ENCODE measurements at places on chromosomes 13 and 19.
A peak's percentile ranks its signal among the peaks of the same experiment; 100 is the strongest.

DNA sequence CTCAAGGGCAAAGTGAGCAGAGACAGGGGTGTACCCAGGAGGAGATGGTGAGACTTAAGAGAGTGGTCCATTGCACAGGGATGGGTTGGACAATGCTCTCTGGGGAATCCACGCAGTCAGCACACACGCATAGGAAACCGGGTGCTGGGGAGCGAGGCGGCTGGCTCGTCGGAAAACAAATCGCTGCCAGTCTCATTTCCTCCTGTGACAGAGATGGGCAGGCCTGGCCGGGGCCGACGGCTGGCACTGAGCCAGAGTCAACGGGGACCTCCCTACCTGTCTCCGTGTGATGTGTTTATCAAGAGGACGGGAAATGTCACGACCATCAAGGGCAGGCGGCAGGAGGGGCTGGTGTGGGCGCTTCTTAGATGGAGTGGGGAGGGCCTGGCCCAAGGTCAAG, 27.3 kb downstream of the PTPRS start:
- no peak for DNase-seq

DNA sequence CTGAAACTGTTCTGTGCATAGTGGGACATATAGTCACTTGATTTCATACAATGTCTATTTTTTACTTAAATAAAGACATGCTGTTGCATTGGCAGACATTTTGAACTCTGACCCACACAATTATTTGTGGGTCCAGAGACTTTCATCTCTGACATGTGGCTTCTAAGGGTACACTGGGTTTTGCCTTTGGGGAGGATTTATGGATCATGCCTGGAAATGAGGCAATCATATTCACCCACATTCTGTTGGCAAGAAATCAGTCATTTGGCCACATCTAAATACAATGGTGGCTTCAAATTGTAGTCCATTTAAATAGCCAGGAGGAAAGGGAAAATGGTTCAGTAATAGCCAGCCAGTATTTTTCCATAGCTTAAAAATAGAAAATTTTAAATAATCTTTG, 238.3 kb upstream of the KLF12 start:
- DNase-seq, result no peak

GRCh38 chr19:48681127-48681470, 8.3 kb upstream of the NTN5 start:
- DNase-seq, result peak; percentile 83

DNA sequence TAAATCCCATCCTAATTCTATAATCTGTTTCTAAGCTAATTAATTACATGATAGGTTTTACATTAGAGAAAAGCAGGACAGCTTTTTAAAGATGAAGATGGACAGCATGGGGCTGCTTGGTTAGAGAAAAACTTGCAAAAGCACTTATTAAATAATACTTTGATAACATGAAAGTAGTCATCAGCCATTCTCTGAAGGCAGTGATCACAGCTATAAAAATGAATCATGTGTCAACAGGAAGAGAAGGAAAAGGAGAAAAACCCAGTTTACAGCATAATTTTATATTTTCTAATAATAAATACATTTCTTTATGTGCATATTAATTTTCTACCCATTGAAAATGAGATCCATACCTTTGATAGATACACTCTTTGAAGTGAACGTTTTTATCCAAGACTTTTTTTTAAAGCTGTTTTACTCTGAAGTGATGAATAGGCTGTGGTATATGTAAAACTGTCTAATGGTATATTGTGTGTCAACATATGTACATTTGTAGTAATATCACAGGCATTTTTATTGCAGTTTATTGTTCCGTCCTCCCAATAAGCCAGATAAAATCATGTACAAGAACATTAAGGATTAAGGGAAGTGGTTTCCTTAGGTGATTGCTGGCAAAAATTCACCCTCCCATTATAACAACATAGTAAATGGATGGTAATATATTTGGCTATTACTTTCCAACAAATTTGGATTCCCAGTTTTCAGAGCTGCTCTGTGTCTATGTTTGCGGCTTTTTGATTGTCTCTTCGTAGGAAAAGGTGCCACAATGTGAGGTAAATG, 1.3 kb upstream of the KLF5 start:
- DNase-seq, result no peak

DNA sequence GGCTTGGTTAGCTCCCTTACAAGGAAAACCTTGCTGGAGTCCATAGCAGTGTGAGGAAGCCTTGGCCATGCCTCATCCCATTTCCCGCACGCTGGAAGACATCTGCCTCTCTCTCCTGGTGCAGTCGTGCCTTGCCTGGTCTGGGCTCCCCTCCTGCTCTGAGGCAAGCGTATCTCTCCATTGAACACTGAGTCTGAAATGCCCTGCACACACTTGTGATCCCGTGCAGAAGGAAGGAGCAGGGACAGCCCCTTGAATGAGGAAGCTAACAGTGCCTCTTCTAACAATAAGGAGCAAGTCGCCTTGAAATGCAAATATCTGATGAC, 407 bp upstream of the ZNF440 start:
- DNase-seq, result no peak

- DNase-seq, result no peak
These were observed 39.6 kb downstream of the ATP11A start for GRCh38 chr13:112729408-112729807.

- DNase-seq, result no peak
These were observed 17.4 kb downstream of the CHST8 start for GRCh38 chr19:33639035-33639681.

DNA sequence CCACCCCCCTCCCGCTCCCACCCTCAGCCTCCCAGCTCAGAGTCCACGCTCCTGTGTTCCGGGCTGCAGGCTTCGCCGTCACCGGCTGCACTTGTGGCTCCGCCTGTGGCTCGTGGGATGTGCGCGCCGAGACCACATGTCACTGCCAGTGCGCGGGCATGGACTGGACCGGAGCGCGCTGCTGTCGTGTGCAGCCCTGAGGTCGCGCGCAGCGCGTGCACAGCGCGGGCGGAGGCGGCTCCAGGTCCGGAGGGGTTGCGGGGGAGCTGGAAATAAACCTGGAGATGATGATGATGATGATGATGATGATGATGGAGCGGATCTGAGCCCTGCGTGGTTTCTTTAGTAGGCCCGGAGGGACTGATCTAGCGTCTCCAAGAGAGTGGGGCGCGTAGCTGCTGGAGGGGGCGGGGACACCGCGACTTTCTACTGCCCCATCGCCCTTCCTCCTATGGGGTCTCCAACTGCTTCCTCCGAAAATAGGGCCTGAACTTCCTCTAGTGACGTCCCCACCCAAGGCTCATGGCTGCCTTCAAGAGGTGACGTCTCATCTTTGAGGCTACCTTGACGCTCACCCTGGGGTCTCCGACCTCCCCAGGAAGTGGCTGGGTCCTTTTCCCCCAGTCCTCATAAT, 1.4 kb downstream of the RETN start:
- no peak for DNase-seq

DNA sequence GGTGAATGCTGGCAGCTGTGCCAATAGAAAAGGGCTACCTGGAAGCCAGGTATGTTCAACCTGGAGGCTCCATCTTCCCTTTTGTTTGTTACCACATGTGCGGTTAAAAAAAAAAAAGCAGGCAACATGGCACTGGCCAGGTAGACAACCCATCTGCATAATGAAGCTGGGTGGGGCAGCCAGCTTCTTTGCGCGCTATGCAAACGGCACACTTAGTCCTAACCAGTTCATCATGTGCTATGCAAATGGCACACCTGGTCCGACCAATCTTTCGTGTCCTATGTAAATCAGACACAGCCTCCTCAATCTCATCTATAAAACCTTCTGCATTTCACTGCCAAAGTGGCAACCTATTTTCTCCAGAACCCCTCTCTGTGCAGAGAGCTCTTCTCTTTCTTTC, 11.3 kb upstream of the IGSF23 start:
- no peak for DNase-seq

- DNase-seq, result peak; percentile 86
These were observed at the start of gene ZNF43 for GRCh38 chr19:21835810-21836444. Gene ZNF43, minus strand, starts transcription at chr19:21836182. Its CDS starts 144 bp downstream, at chr19:21836038.

- DNase-seq, result no peak
These were observed 13.8 kb upstream of the EHD2 start for GRCh38 chr19:47699360-47699917.

DNA sequence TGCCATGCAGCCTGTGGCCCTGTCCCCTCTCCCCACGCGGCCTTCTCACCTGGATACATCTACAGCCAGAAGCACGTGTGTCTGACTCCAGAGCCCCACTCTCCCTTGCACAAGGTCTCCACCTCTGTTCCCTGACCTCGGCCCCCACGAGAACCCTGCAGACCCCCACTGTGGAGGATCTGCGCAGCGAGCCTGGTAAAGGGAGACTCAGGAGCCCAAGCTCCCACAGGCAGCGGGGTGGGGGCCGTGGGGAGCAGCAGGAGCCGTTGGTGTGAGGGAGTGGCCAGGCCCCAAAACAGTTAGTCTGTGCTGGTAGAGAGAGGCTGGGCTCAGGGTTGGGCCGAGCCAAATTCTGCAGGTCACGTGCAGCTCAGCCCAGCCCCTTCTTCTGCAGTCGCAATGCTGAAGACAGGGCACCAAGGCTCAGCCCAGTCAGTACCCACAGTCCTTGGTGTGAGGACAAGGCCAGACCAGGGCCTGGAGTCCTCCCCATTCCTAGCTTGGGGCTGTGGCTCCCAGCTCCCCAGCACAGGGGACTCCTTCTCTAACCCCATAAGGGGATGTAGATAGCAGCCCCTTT, 28.7 kb upstream of the SLC7A10 start:
- no peak for DNase-seq

- DNase-seq, result no peak
These were observed 30.4 kb downstream of the CEBPG start for GRCh38 chr19:33403973-33404304.

DNA sequence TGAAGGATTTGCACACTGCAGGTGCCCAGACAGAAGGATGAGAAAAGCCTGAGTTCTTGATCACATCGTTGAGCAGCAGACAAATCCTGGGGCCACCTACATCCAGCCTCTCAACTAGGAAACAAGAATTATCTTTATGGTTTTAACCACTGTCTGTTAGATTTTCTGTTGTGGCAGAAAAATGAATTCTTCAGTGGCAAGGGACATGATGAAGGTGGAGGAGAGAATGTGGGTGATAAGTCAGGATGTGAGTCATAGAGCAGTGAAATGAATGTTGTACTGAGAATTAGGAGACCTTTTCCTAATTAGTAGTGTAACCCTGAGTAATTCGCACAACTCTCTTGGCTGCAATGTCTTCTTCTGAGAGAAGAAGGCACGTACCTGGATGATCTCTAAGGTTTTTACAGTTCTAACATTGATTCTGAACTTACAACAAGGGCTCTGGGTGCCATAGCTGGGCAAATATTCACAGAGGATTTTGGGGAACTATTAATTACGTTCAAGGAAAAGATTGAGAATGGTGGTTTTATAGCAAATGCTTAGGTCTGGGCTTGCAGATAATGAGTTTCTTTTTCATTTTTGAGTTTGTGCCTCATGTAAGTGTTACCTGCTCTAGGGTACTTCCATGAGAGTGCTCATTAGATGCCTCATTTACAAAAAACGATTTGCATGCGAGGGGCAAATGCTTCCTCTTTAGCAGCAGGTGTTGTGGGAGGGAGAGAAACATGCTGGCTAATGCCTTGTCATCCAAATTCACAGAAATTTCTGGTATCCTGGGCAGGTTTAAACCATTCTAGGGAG, 111.0 kb upstream of the KL start:
- DNase-seq, result no peak

GRCh38 chr19:16106121-16106520, 5.6 kb upstream of the RAB8A start:
- DNase-seq, result no peak

GRCh38 chr19:38274739-38275138, 10.4 kb downstream of the SPINT2 start:
- DNase-seq, result no peak

GRCh38 chr19:37817180-37817981, 38.0 kb upstream of the ZNF573 start:
- DNase-seq, result no peak

DNA sequence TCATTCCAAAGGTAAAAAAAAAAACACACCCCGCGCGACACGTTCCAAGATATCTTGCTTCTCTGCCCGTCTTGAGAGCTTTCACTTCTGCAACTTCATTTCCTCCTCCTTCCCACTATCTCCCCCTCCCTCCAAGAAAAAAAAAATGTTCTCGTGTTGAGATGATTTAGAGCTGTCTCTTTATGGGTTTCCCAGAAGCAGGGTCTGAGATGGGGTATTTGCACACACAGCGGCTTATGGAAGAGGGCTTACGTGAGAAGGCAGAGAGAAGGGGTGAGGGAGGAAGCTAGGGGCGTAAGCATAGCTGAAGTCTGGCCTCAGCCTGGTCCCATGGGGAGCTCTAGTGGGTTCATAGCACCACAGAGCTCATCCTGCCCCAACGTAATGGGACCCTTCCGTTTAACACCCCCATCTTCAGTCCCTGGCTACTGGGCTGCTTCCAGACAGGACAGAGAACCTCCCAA, 31.3 kb upstream of the USE1 start:
- no peak for DNase-seq

- no peak for DNase-seq
These were observed 63.3 kb downstream of the IRS2 start for GRCh38 chr13:109723046-109723445.

GRCh38 chr13:103018556-103018955, 47.7 kb downstream of the SLC10A2 start:
- DNase-seq, result no peak

DNA sequence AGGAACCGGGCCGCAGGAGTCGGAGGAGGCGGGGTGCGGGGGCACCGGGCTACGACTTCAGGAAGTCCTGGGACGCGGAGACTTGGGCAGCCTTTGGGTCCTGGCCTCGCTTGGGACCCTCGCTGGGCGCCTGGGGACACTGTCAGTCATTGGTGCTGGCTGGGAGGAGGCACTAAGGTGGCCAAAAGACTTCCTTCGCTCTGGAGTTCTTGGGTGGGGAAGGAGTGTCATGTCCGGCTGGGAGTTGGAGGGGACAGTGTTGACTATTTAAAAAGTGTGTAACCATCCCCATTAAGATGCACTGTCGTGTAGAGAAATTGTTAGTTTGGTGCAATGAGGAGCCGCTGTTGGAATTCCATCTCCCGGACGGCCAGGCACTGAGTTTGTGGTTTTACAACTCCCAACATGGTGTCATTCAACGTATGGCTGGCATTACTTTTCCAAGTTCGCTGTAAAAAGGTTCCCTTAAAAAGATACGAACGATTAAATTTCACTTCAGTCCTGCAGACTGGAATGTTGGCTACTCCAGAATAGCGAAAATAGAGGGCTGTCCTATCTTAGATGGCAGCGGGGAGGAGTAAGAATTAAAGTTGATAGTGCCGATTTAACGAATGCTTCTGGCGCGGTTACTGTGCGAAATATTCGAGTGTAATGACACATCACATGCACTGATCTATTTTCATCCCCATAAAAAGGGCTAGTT, 776 bp downstream of the DNAJC3 start:
- DNase-seq, result no peak

GRCh38 chr19:2337329-2337707, 8.8 kb downstream of the SPPL2B start:
- no peak for DNase-seq
